Occipital lobe (tissue), 3 donors: ENCODE measurements at places on chromosomes 4 and X. TPM values are rescaled to one million over a fixed set of nuclear protein-coding genes. Genes with fewer than 3 reads are reported as not detected.

The GPR173 gene
- total RNA-seq = 27.0 TPM

The CXCL5 gene
- total RNA-seq = 0.16 TPM

DNA sequence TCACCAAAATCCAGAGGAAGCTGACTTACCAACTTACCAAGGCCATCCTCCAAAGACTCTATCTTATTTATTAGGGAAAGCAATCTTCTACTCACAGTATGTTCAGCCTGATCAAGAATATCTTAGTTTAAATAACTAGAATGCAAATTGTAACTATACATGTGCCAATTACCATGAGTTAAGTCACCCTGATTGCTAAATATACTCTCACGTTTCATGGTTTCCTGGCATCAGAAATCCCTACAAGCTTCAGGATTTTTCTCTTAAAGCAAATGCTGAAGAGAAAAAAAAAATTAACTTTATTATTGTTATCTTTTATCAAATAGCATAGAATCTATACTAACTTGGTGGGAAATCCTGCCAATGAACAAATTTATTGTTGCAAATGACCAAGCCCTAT lies 63.0 kb upstream of the MXD4 start:
- no peak for DNase-seq

- DNase-seq = no peak
These were observed 5.0 kb upstream of the SCML1 start for GRCh38 chrX:17732138-17732783.

DNA sequence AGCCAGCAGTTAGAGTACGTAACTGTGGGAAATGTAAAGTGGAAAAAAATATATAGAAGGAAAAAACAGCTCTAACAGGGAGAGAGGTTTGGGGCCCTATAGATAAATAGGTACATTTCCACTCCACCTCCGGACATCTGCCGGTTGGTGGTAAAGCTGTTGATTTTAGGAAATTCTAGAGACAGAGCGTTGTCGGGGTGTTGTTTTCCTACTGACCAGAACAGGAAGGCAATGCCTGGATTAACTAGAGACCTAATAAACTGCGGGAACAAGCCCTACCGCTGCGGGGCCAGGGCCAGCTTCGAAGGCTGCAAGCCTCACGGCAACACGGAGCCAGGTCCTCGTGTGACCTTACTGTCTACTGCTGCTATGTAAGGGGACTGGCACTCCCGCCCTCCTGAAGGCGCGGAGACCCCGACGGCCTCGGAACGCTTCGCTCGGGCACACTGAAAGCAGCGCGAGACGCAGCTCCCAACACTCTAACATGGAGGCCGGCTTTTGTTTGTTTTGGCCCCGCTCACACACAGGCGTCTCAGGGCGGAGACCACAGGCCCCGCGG lies 702 bp upstream of the CDKN2AIP start:
- DNase-seq = no peak

GRCh38 chr4:107999932-108000539 lies 10.3 kb downstream of the HADH start:
- DNase-seq = no peak

GRCh38 chrX:63350465-63350877 lies 661 bp downstream of the SPIN4 start:
- peak; percentile 21 for DNase-seq

- no peak for DNase-seq
These were observed 40.1 kb upstream of the SCML1 start for GRCh38 chrX:17697191-17697590.

GRCh38 chrX:11446336-11446735 lies 153.1 kb downstream of the AMELX start:
- no peak for DNase-seq

DNA sequence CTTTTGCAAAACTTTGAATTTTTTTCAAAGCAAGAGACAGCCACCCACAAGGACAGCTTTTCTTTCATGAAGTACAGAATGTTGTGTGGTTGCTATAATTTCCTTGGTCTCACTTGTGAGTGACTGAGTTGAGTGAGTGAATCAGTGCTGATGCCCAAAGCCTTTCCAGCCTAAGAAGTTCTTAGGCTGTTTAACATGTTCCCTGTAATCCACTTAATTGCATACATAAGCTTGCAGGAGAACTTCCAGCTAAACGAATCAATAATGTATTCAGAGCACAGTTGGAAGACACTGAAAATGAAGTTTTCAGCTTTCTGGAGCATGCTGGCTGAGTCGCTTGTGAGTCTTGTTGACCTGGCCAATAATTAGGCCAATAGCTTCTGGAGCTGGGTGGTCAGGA lies 42.0 kb upstream of the GK2 start:
- DNase-seq = no peak

DNA sequence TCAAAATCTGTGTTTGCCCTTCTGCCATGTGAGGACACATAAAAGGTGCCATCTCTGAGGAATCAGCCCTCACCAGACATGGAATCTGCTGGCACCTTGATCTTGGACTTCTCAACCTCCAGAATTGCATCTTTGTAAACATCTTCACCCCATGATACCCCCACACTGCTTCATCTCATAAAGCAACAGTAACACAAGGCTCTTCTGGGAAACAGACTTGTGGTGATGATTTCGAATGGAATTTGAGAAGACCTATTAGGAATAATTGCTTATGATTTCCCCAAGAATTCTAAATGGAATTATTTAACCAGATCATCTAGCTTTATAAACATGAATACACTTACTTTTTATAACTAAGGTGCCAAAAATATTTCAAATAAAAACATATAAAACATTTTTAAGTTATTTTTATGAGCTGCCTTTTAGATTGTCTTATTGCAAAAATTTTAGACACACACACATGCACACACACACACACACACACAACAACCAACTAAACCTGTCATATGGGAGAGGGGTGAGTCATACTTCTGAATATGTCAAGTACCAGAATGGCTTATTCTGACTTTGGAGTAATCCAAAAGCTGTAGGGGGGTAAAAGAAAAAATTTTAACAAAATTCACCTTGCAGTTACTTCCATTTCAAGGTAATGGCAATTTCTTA lies 82.0 kb downstream of the USP46 start:
- no peak for DNase-seq

DNA sequence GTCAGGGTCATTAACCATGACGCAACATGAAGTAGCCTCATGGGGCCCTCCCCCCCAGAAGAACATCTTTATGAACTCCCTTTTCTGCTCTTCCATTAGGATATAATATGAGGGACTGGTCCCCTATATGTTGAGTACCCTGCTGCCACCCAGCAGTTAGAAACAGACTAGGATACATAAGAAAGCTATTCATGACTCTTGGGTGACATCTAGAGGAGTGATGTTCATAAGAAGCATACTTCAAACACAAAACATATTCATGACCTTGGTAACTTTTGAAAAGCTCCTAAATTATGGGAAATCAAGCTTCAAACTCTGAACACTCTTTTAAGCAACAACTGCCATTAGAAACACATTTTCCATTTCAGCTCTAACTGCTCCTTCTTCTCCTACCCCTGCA lies 155.2 kb upstream of the SPIN4 start:
- no peak for DNase-seq
